ENCODE measurements at places on chromosomes 11 and 22. TPM values are rescaled to one million over a fixed set of nuclear protein-coding genes. Genes with fewer than 3 reads are reported as not detected.
A peak's percentile ranks its signal among the peaks of the same experiment; 100 is the strongest.

The YPEL4 gene
- total RNA-seq = not detected

The CHRNA10 gene
- 0.63 TPM for total RNA-seq

The SCGB1C1 gene
- total RNA-seq = not detected

The MS4A13 gene
- total RNA-seq = not detected

The C11orf87 gene
- not detected for total RNA-seq

The MS4A7 gene
- 5.0 TPM for total RNA-seq

The CDCA5 gene
- total RNA-seq = 0.81 TPM

The DDX25 gene
- total RNA-seq = not detected

The KRTAP5-11 gene
- not detected for total RNA-seq

The APOL1 gene
- 16.3 TPM for total RNA-seq

The PHOX2A gene
- total RNA-seq = not detected

DNA sequence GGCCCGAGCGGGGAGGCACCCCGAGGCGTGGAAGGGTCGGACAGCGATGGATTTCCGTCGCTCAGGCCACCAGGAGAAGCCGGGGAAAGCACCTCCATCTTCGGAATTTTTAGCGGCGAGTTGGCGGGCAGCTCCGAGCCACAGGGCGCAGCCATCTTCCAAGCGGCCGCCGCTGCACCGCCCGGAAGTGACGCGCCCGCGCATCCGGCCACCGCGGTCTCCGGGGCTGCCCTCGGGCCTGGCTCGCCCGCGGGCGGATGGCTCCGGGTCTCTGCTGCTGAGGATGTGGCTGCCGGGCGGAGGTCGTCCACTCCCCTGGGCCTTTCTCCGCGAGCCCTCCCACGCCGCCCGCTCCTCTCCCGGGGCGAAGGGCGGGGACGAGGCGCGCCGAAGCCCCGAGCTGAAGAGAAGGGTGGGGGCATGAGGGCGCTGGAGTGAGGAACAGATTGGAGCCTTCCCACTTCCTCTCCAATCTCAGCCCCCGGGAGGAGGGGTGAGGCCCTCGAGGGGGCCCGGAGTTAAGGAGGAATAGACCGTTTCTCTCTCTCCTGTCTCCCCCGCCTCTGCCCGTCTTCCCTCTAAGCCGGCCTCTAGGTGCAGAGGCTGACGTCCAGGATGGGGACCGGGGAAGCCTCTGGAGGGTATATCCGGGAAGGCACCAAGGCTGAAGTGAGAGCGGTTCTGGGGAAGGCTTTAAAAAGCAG lies at the start of gene MSANTD2:
Gene MSANTD2, minus strand, starts transcription at position 181 of the 704 bp plus-strand sequence. Its CDS starts 26 bp downstream, at position 155.
- DNase-seq = peak; percentile 91
- H3K4me1 ChIP-seq = peaks cover 34% of the 10 kb centered on the region
- H3K27ac ChIP-seq = peak within 1 kb of the TSS; percentile 100
- H3K36me3 ChIP-seq = peaks cover 7% of the 10 kb centered on the region

DNA sequence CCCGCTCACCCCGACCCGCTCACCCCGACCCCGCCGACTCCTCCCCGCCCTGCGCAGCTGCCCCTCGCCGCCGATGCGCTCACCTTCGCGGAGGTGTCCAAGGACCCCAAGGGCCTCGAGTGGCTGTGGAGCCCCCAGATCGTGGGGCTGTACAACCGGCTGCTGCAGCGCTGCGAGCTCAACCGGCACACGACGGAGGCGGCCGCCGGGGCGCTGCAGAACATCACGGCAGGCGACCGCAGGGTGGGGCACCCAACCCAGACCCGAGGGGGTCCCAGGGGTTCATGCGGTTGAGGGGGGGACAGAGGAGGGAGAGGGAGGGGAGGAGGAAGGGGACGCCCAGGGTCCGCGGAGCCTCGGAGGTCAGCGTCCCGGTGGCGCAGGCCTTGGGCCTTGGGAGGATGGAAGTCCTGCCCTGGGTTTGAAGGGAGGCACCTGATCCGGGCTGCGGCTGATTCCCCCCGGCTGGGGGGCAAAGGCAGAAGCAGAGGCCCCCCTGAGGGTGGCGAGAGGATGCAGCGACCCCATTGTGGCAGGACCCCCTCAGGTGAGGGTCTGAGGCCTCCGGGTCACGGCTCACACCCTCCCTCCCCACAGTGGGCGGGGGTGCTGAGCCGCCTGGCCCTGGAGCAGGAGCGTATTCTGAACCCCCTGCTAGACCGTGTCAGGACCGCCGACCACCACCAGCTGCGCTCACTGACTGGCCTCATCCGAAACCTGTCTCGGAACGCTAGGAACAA lies 9.2 kb downstream of the PKP3 start:
- peak; percentile 48 for DNase-seq
- no peaks in the 10 kb centered on the region for H3K36me3 ChIP-seq
- no peak overlapping the region for H3K27ac ChIP-seq

- H3K27me3 ChIP-seq = peaks cover 18% of the 10 kb centered on the region
- DNase-seq = peak; percentile 82
- H3K36me3 ChIP-seq = peaks cover 27% of the 10 kb centered on the region
- H3K4me3 ChIP-seq = peak overlapping the region; percentile 95
- peak overlapping the region; percentile 90 for H3K27ac ChIP-seq
Observed at GRCh38 chr22:50526108-50526833, 873 bp upstream of the SCO2 start.

DNA sequence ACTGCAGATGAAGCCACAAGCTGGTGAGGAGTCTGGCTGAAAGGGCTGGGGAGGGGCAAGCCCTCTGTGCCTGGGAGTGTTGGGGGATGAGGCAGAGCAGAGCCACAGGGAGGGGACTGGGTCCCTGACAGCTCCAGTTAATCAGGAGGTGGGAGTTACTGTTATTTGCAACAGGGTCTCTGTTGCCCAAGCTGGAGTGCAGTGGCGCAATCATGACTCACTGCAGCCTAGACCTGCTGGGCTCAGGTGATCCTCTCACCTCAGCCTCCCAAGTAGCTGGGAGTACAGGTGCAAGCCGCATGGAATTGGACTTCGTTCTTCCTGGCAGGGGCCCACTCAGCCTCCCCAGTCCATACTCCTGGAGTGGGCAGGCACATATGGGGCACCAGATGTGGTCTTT lies 7.7 kb downstream of the SCN2B start:
- no peak overlapping the region for H3K27ac ChIP-seq
- H3K36me3 ChIP-seq = no peaks in the 10 kb centered on the region
- H3K27me3 ChIP-seq = no peaks in the 10 kb centered on the region
- DNase-seq = no peak
- H3K4me3 ChIP-seq = no peak overlapping the region

DNA sequence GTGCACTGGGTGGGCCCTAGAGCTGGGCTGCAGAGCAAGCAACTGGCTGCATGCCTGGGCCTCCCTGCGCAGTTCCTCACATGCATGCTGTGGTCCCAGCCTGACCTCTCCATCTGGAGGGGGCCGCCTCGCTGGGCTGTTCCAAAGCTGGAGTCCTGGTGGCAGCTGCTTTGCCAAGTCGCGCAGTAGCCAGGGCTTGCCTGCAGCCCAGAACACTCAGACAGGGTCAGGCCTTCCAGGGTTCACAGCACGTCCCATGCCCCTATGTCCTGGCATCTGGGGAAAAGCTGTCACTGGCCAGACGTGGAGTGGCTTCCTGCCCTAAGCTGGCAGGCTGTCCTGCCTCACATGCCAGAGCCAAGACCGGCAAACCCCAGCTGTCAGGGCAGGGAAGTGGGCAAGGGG lies 16.5 kb upstream of the CDC42EP2 start:
- peak overlapping the region; percentile 57 for H3K27ac ChIP-seq
- H3K4me1 ChIP-seq = peaks cover 23% of the 10 kb centered on the region
- no peaks in the 10 kb centered on the region for H3K27me3 ChIP-seq
- peak; percentile 92 for DNase-seq
- no peaks in the 10 kb centered on the region for H3K36me3 ChIP-seq

DNA sequence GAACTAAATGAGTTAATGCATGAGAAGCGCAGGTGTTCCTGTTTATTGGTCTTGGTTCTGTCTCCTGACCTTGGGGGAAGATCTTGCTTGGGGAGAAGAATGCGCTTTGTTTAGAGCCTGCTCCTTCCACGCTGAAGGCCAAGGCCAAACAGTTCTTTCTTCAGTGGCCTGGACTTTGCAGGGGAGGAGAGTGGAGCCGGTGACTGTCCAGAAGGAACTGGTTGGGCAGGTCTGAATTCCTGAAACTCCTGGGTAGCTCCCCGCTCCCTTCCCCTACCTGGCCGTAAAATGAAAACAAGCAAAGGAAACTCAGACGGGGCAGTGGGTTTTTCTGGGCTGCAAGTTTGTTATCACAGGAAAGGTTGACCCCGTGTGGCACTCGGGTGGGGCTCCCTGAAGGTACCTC lies 3.6 kb downstream of the ARHGAP8 start:
- no peaks in the 10 kb centered on the region for H3K27me3 ChIP-seq
- DNase-seq = no peak
- no peaks in the 10 kb centered on the region for H3K36me3 ChIP-seq
- no peak overlapping the region for H3K27ac ChIP-seq
- H3K4me3 ChIP-seq = no peak overlapping the region

DNA sequence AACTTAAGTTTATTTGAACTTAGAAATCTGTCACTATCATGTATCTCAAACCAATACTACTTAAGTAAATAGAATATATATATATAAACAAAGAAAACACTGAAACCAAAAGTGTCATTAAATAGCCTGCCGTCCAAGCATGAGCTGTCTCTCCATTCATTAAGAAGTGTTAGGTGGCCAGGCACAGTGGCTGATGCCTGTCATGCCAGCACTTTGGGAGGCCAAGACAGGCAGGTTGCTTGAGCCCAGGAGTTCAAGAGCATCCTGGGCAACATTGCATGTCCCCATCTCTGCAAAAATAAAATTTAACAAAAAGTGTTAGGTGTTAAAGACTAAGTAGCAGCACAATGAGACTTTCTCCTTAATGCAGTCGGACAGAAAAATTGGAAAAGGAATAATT lies 14.0 kb downstream of the CD6 start:
- no peaks in the 10 kb centered on the region for H3K4me1 ChIP-seq
- H3K27me3 ChIP-seq = peaks cover 5% of the 10 kb centered on the region
- H3K36me3 ChIP-seq = no peaks in the 10 kb centered on the region

DNA sequence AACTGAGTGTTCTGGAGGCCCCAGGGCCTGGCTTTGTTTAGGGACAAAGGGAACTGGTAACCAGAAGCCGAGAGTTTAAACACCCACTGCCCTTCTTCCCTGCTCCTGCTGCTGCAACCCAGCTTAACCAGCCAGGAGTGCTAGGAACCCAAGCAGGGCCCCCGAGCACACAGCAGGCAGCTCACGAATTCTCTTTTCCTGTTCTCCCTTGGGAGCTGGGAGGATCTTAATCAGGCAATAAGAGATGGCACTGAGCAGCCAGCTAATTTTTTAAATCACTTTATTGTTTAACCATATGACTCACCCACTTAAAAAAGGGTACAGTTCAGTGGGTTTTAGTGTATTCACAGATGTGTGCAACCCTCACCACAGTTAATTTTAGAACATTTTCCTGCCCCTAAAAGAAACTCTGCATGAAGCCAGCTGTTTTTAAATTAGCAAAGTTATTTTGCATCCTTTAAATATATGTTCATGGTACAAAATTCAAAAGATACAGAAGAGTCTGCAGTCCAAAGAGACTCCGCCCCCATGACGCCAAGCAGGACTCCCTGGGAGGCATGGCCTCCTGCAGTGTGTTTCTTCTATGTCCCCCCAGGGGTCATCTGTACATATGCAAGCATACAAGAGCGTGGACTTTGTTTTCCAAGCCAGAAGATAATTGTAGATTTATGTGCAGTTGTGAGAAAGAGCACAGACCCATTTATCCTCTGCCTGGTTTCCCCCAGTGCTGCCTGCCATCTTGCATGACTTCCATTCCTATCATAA lies 18.9 kb upstream of the PPP6R3 start:
- H3K27ac ChIP-seq = no peak overlapping the region
- peaks cover 43% of the 10 kb centered on the region for H3K36me3 ChIP-seq
- DNase-seq = peak; percentile 23

GRCh38 chr22:31923747-31924146 lies 20.6 kb upstream of the YWHAH start:
- H3K4me1 ChIP-seq = peaks cover 5% of the 10 kb centered on the region
- no peak overlapping the region for H3K27ac ChIP-seq
- H3K4me3 ChIP-seq = no peak overlapping the region
- H3K36me3 ChIP-seq = no peaks in the 10 kb centered on the region
- H3K27me3 ChIP-seq = no peaks in the 10 kb centered on the region
- no peak for DNase-seq

DNA sequence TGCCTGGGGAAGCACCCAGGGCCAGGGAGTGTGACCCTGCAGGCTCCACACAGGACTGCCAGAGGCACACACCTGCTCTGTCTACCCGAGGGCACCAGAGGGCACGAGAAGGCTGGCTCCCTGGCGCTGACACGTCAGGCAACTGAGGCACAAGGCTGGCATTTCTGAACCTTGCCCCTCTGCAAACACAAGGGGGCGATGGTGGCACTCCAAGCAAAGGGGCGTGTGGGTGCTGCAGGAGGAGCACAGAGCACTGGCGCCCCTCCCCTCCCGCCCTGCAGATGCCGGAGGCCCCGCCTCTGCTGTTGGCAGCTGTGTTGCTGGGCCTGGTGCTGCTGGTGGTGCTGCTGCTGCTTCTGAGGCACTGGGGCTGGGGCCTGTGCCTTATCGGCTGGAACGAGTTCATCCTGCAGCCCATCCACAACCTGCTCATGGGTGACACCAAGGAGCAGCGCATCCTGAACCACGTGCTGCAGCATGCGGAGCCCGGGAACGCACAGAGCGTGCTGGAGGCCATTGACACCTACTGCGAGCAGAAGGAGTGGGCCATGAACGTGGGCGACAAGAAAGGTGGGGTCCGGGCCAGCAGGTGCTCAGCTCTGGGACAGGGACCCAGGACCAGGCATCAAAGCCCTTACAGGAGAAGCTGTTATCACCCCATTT lies 20.8 kb upstream of the TXNRD2 start:
- H3K27ac ChIP-seq = no peak overlapping the region
- peak; percentile 67 for DNase-seq
- H3K4me1 ChIP-seq = peaks cover 24% of the 10 kb centered on the region
- H3K36me3 ChIP-seq = no peaks in the 10 kb centered on the region
- H3K4me3 ChIP-seq = no peak overlapping the region

DNA sequence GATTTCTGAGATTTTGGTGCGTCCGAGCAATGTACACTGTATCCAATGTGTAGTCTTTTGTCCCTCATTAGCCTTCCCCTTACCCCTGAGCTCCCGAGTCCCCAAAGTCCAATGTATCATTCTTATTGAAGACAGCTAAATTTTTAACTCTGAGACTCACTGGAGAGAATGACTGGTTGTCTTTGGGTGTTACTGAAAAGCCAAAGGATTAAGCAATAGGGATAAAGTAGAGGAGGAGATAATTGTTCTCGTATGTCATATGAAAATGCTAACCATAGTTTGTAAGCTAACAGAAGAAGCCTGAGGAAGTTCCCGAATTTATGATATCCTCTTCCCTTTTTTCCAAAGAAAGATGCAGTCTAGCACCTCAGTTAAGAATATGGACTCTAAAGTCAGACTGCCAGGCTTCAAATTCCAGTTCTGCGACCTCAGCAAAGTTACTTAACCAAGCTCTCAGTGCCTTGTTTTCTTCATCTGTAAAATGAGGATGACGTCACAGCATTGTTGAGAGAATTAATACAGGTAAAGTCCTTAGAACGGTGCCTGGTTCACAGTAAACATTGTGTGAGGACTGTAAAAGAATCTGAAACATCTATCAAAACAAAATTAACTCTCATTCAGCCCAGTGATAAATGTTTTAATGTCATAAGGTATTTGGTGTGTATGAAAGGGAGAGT lies 1.6 kb upstream of the MSANTD2 start:
- H3K36me3 ChIP-seq = peaks cover 20% of the 10 kb centered on the region
- no peak overlapping the region for H3K27ac ChIP-seq
- H3K27me3 ChIP-seq = no peaks in the 10 kb centered on the region
- H3K4me1 ChIP-seq = peaks cover 30% of the 10 kb centered on the region
- DNase-seq = no peak

All from psoas muscle (tissue), 8 donors.